ENCODE measurements at places on chromosomes 12 and 14. TPM values are rescaled to one million over a fixed set of nuclear protein-coding genes. Genes with fewer than 3 reads are reported as not detected.

- no peak for DNase-seq
Measured at GRCh38 chr12:6827982-6828780, at the start of gene P3H3. Gene P3H3 (plus strand): TSS chr12:6828407. CDS start chr12:6828441, 34 bp downstream.

DNA sequence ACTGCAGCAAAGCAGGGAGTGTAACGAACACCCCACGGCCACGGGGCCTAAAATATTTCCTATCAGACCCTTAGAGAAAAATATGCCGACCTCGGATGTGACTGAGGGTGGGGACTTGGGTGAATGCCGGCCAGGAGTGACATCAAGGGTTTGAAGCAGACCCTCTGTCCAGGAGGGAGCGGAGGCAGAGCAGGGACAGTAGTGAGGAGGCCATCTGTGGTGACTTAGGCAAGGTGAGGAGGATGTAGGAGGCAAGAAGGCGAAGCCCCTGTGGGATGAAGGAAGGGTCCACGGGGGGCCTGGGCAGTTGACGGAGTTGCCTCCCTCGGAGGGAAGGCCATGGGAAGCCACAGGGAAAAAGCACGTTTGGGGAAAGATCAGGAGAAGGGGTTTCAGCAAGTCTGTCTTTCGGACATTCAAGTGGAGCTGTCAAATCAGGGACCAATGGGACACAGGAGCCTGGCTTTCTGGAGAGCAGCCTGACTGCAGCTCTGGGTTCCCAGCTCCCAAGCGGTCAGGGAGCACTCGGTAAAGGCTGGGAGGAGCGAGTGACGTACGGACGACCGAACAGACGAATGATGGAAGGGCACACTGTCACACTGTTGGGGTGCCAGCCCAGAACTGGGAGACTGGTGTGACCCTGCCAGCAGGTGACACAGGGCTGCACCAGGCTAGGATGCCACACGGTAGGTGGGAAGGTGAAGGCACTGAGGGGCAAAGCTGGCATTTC lies 74.3 kb downstream of the MOK start:
- DNase-seq, result no peak

GRCh38 chr12:107435520-107435919 lies 250.1 kb upstream of the PWP1 start:
- DNase-seq, result no peak

DNA sequence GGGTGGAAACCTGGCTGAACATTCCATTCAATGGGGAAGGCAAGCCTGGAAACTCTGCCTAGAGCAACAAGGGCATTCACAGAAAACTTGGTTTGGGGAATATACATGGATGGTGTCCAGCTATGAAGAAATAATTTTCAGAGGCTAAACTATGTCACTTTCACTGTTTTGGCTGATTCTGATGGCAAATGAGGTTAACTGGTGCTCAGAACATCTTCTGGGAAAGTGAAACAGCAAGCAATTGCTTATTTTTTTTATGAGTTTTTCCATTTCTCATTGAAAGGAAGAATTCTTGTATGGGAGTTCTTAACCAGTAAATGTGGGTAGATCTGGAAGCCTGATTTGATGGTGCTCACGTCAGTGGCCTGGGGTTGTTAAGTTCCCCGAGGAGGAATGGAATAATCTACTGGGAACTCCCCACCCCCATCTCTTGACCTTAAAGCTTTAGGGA lies 132.8 kb upstream of the BTG1 start:
- no peak for DNase-seq

DNA sequence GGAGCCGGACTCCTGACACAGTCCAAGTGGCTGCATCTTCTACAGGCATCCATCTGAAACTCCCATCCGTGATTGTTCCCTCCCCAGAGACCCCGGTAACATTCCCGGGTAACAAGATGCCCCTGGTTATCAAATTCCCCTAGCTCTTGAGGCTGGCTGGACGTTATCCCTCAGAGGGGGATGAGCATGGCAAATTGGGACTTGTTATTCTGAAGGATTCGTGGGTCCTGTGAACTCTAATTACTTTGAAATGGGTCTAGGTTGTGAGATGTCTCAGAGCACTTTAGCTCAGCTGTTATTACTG lies 642 bp upstream of the PAN2 start:
- DNase-seq, result no peak

DNA sequence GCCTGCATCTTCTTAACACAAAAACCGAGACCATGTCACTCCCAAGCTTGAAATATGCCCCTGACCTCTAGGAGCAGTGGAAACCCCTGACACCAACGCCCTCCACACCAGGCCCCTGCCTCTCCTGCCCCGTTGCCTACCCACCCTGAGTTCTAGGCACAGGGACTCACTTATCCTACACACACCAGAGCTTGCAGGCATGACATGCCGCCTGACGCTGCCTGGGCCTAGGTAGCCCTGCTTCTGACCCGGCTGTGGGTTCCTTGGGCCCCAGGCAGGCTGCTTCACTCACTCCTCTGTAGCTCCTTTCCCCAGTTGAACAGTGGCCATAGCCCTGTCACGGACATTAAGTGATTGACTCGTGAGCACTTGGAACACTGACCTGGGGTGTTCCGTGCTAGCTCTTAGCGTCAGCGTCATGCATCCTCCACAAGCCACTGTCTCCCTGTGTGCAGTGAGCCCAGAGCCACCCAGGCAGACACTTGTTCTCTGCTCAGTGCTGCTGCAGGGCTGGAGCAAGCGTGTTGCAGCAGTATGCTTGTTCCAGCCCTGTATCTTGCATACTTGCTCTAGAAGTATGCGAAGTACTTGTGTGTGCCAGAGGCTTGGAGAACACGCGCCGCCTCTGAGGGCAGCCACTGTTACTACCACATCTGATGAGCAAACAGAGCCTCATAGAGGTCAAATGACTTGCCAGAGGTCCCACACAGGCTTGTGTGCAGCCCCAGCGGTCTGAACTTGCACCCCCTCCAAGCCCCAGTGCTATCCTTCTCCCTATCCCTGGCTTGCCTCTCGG lies 15.6 kb downstream of the OTUB2 start:
- DNase-seq, result no peak

DNA sequence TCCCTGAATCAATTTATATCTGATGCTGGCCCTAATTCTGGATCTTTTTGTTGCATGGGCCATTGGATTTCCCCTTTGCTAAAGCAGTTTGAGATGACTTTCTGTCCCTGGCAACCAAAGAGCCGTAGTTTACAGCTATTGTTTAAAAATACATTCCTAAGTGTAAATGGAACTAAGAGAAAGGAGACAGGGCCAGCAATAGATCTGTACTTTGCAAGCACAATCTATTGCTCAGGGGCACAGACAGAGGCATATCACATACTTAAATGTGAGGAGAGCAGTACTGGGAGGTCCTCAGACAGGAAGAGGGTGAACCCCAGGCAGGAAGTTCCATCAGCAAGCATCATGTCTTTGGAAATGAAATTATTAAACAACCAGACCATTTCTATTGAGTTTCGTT lies 126.6 kb downstream of the ZFP36L1 start:
- DNase-seq, result no peak

- no peak for DNase-seq
Measured at GRCh38 chr14:89283327-89284060, 133.5 kb downstream of the FOXN3 start.

GRCh38 chr14:68012871-68013270 lies 193.3 kb downstream of the RAD51B start:
- no peak for DNase-seq

DNA sequence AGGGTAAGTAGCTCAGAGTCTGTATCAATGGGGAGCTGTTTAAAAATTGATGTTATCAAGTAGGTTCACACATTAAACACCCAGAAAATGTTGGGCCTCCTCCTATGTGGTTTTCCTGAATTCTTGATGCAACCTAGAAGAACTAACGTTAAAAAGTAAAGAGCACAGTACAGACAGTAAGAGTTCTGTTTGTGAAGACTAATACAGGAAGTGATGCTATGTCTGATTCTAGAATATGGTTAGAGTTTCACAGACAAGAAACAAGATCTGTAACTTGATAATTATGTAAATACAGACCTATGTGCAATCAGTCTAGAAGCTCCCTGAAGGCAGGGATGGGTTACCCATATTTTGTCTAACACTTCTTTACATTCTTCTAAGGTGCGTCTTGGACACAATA lies 214.9 kb upstream of the BTG1 start:
- no peak for DNase-seq

GRCh38 chr14:90375934-90376333 lies 20.9 kb upstream of the CALM1 start:
- no peak for DNase-seq

The DIABLO gene
- total RNA-seq, result 71.5 TPM

- DNase-seq, result no peak
Measured at GRCh38 chr12:43835656-43836474, at the start of gene TMEM117. Gene TMEM117 (plus strand): TSS chr12:43836081.

DNA sequence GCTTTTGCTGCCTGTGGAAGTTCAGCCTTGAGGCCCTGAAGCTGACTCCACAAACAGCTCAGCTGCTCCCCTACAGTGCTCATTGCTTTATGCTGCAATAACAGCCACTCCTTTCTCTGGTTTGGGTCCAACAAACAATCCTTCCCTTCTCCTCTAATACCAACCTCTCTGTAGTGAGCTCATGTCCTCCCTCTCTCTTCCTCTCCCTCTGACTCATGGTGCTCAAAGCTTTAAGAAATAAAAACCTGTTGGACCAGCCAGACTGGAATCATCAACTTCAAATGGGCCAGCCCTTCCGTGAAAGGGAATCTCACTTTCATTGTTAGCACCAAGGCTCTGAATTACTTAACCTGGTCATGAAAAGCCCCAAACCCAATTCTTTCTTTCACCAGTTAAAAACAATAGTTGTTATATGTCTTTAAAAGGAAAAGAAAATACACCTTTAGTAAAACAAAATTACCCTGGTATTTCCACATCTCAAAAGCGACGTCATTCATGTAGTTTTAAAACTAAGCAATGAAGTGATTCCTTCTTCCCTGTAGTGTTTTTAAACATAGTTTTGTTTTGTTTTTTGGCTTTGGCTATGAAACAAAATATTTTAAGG lies 126.4 kb downstream of the DUSP6 start:
- DNase-seq, result no peak

DNA sequence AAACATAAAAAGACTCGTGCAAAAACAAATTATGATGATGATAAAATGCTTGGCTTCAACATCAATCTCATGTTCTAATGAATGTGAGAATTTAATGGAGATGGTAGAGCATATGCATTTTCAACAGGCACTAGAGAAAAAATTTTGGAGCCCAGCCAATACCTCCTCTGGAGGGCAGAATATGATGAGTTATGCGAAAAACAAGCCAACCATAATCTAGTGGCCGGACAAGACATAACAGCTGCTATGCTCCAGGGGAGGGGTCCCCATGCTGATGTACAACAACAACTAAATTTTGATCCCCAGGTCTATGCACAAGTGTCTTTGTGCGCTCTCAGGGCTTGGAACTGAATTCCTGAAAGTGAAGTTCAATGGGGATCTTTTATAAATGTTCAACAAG lies 1197.5 kb downstream of the LRFN5 start:
- DNase-seq, result no peak

- DNase-seq, result no peak
Measured at GRCh38 chr14:68687746-68688145, 105.1 kb downstream of the ZFP36L1 start.

DNA sequence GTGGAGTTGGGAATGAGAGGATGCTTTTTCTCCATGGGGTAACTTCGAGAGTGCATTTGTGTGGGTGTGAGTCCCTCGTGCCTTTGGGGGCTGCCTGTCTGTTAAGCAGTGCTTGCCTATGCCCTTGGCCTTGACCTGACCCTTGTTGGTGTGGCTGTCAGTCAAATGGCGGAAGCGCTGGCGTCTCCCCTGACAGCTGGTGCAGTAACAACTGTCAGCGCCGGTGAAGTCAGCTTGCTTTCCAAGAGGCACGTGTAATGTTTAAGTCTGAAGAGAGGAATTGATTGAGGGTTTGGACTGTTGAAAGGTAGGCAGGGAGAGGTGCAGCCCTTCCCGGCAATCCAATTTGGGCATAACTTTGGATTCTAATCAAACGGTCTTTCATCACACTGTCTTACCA lies 211.3 kb downstream of the AACS start:
- DNase-seq, result no peak

GRCh38 chr14:100652744-100653143 lies 65.5 kb upstream of the BEGAIN start:
- DNase-seq, result no peak

DNA sequence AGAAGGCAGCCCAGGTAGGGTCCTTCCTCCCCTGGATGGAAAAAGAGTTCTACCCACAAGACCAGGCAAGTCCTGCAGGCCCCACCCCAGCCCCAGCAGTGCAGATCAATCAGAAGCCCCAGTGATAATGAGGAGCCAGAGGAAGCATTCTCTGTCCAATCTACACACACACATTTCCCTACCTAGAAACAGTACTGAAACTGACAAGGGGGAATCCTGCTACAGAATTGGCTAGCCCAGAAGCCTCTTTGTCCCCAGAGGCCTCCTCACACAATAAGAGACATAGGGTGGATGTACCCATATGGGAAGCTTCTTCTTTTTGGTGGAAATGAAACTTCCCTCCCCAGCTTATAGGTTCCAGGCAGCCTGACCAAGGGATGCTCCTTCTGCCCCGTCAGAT lies 9.9 kb downstream of the FSCB start:
- no peak for DNase-seq

- DNase-seq, result peak; percentile 48
Measured at GRCh38 chr14:22887260-22887989, 4.4 kb downstream of the REM2 start.

DNA sequence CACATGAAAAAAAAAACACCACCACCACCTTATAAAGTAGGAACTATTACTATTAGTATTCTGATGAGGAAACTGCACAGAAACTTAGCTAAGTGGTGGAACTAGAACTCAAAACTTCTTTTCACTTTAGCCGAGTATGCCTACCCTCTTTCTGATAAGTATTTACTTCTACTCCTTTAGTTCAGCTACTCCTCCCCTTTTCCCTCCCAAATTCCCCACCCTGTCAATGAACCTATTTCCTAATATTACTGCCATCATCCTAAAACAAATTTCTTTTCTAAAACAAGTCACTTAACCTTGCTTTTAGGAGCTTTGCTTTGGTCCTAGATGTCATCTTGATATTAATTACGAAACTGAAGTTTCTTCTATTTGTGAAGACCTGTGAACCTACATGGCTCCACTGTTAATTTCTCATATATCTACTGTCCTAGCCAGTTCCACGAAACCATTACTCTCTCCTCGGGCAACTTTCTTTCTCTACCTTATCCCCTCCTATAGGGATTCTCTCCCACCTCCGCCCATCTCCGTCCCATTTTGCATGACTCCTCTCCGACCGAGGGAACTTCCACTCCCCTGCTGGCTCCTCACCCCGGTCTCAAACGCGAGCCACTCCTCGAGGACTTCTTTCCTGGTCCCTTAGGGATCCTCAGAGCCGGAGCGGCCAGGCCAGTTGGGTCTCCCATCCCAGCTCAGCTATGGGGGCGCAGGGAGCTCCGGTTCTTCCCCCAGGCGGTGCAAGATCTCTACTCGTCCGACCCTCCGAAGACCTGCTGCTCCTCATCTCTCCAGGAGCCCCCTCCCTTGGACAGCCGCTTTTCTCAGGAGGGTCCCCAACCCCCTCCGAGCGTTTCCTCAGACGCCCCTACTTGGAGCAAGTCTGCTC lies 1.1 kb downstream of the NUMB start:
- no peak for DNase-seq

DNA sequence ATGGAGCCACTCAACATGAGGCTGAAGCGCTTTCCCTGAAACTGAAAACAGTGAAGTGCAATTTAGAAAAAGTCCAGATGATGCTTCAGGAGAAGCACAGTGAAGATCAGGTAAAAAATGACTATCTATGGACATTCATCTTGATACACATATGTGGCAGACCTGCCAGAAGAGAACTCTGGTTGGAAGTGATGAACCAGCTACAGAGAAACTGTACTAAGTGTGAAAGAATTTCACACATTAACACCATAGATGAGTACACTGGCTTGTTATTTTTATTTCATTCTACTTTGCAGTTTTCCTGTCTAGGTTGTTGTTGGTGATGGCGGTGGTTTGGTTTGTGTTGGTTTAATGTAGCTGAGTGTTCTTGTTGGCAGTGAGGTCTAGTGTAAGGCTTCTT lies 174.7 kb downstream of the ESR2 start:
- DNase-seq, result no peak

The GPX2 gene
- total RNA-seq, result 0.15 TPM

The CCDC38 gene
- not detected for total RNA-seq

The CLEC6A gene
- total RNA-seq, result not detected
